ENCODE measurements at places on chromosomes 4 and X.

GRCh38 chrX:134544513-134545151 is 84.7 kb downstream of the HPRT1 start:
- DNase-seq: no peak

DNA sequence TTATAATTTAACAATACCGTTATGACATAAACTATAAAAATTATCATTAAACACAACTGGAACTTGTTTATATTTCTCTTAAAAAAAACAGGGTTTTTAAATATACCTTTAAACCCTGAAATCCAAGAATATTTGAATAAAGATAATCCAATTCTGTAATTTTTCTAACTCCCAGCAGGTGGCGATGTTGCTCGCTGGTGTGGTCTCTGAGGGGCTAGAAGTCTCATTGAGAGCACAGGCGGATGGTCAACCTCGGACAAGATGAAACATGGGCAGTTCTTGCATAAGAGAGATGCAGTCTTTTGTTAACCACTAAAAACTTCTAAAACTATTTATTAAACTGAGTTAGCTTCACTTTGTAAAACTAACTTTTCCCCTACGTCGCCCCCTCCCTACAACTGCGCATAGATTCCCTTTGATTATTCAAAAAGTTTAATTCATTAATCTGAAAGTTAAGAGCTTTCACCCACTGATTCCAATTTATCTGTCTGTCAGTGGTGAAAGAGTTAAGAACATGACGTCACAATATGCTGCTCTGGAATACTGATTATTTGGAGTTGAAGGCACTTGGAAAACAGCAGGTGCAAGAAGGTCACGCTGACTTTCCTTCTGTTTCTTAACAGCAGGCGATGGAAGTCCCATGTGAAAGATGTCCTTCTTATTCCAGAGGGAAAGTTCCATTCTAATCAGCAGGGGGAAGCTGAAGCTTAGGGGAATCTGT is 29.5 kb downstream of the DMP1 start:
- peak; percentile 14 for DNase-seq

DNA sequence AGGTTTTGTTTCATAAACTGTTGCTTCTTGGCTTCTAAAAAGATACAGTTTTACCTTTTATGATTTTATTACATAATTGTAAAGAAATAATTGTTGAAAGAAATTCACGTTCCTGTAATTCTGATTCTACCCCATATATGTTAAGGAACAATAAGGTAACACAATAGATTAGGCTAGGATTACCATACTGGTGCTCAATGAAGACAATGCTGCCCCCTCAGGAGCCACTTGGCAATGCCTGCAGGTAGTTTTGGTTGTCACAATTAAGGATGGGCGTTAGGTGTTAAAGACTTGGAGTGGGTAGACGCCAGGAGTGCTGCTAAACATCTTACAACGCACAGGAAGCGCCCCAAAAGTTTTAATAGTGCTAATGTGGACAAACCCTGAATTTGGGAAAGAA is 133.2 kb downstream of the NLGN4X start:
- DNase-seq: no peak

GRCh38 chr4:169335331-169335730 is 64.6 kb upstream of the SH3RF1 start:
- DNase-seq: no peak

- DNase-seq: no peak
These were observed 106.7 kb upstream of the MSX1 start for GRCh38 chr4:4752576-4753401.

DNA sequence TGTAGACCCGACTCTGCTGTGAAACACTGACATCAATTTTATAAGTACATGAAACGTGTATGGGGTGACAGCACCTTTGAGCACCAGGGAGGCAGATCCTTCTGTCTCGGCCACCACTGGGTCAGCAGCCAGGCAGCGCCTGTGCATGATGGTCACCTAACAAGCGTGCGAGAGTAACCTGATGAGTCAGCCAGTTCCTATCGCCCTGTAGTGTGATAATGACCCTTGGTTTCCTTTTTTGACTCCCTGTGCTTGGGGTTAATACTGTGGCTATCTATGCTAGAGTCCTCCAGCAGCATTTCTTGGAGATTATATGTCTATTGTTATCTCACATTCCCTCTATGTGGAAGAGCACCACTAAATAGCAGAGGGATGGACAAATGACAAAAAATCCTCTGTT is 101.6 kb downstream of the NPNT start:
- no peak for DNase-seq

- peak; percentile 28 for DNase-seq
These were observed 8.0 kb downstream of the NUDT6 start for GRCh38 chr4:122914292-122914904.

GRCh38 chrX:155744534-155744933 is 131.8 kb upstream of the TMLHE start:
- no peak for DNase-seq

- DNase-seq: no peak
These were observed 64.1 kb upstream of the MAMLD1 start for GRCh38 chrX:150298841-150299551.

DNA sequence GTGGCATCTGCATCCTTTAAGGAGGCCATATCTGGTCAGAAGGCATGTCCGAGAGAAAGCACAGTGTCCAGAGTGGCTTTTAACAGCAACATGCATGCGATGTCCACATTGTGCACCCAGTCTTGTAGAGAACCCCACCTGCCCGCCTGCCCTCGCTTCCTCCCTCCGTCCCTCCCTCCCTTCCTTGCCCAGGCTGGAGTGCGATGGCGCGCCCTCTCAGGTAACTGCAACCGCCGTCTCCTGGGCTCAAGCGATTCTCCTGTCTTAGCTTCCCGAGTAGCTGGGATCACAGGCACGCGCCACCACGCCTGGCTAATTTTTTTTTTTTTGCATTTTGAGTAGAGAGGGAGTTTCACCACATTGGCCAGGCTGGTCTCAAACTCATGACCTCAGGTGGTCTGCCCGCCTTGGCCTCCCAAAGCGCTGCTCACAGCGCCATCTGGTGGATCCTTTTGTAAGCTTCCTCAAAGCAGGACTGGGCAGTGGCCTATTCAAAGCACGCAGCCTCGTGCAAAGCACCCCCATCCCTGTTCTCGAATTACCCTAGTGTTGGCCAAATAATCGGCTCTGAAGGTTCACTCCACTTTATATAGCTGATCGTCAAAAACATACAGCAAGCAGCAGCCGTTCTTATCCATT is 15.0 kb downstream of the BRCC3 start:
- DNase-seq: no peak

- DNase-seq: no peak
These were observed 7.3 kb downstream of the SHOX start for GRCh38 chrX:637660-638481.

DNA sequence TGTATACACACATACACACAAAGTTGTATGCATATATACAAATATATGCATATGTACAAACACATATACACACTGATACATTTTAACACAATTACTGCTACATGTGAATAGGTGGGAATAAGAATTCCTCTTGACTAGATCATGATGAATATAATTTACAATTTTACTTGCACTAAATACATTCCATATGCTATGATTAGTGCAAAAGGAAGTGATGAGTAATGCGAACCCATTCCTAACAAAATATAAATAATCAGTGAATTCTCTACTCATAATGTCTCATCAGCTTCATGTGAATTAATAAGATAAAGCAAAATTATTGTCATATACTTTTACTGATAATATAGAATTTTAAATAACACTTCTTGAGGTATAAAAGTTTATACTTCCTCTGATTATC is 1077.3 kb upstream of the PCDH10 start:
- DNase-seq: no peak

- DNase-seq: no peak
These were observed 37.9 kb downstream of the ARHGEF6 start for GRCh38 chrX:136742721-136743379.

DNA sequence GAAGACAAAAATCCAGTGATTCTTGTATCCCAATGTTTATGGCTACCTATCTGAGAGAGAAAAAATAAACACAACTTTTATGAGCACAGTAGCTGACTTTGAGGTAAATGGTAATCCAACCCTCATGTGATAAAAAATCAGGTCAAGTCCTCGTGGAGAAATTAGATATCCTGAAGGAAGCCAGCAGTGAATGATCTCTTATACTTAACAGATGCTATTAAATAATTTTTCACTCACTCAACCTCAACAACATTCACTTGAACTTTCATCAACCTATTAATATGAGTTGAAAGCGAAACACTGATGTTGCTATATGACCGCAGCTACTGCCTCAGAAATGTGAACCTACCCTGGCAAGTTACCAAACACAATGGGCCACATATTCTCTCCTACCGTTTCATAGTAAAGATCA is 105.4 kb downstream of the GPC3 start:
- no peak for DNase-seq

DNA sequence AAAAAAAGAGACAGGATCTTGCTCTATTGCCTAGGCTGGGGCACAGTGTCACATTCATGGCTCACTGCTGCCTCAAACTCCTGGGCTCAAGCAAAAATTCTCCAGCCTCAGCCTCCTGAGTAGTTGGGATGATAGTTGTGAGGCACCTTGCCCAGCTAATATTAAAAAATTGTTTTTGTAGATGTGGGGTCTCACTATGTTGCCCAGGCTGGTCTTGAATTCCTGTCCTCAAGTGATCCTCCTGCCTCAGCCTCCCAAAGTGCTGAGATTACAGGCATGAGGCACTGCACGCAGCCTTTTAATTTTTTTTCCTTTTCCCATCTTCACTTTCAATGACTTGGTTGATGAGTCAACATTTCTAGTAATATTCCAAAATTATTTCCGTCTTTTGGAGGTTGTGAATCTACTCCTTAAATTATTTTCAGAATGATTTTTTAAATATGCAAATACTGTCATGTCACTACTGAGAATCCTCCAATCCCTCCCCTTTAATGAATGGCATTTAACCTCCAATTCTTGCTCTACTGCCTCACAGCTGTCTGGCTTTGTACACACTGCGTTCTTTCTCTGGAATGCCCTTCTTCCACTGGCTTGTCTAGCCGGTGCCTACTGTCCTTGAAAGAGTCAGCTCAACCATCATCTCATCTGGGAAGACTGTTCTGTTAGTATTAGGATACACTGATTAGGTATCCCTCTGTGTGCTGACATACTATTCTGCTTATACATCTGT is 27.5 kb upstream of the DCTD start:
- DNase-seq: no peak

DNA sequence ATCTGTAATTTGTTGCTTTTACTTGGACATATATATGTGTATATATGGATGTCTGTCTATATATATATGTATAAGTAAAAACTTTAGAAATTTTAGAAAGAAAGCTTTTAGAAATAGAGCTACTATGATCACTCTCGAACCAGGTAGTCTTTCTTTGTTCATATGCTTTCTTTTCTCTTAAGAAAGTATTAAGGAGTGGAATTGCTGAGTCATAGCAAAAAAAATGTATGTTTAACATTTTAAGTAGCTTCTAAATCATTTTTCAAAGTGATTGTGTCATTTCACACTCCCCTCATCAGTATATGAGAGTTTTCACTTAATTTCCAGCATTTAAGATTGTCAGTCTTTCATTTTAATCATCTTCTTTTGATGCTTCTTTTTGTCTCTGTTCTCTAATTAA is 447.9 kb upstream of the TECRL start:
- no peak for DNase-seq

- DNase-seq: no peak
These were observed 20.9 kb downstream of the GPAT3 start for GRCh38 chr4:83556816-83557215.

- DNase-seq: no peak
These were observed 449 bp downstream of the CTPS2 start for GRCh38 chrX:16711893-16712547.

DNA sequence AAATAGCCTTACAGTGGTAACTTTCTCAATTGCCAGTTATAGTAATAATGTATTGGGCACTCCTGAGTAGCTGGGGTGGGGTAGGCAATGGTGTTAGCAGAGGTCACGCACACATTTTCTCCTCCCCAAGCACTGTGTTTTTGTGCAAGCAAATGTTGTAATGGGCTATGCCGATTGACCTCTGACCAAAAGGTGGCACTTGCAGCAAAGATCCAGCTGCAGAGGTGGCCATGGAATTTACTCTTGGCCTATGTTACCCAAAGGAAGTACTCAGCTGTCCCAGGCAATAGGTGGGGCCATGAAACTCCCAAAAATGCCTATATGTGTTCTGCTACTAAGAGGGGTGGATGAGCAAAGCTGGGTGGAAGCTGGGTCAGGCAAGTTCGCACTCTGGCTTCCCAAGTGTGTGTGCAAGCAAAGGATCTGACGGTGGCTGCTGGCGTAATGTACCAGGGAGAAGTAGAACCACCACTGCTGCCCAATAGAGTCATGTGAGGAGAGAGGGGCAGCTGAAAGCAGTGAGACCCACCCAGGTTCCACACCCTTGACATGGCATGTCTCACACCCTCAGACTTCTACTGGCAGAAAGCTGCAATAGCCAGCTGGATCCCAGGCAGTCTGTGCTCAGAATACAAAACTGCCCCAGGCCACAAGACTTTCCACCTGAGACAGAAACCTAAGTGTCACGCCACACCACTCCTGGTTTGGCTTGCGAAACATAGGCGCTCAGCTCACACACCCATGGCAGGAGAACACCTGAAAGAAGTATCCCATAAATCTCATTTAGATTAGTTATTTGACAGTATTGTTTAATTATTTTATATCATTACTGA is 353.3 kb upstream of the EMCN start:
- DNase-seq: no peak

- DNase-seq: no peak
These were observed 95.7 kb upstream of the FRMPD4 start for GRCh38 chrX:12042615-12043014.

- no peak for DNase-seq
These were observed 433 bp upstream of the ADH6 start for GRCh38 chr4:99219479-99219878.

DNA sequence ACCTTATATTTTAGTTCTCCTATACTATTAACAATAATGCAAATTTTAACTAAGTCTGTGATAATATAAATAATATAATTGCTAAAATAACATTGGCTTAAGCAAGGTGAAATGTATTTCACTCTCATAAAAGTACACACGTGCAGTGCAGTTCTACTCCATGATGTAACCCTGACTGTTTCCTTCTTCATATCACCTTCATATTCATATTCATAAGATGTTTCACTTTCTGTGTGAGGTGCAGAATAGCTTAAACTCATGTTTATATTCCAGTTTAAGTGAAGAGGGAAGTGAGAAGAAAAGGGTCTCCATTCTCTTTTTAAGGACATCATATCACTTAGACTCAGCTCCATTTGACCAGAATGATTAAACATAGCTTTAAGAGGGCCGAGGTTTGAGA is 1810.0 kb upstream of the PCDH10 start:
- DNase-seq: no peak

Data from Caki2 (cell line).